ENCODE measurements at places on chromosomes 5 and 9.

DNA sequence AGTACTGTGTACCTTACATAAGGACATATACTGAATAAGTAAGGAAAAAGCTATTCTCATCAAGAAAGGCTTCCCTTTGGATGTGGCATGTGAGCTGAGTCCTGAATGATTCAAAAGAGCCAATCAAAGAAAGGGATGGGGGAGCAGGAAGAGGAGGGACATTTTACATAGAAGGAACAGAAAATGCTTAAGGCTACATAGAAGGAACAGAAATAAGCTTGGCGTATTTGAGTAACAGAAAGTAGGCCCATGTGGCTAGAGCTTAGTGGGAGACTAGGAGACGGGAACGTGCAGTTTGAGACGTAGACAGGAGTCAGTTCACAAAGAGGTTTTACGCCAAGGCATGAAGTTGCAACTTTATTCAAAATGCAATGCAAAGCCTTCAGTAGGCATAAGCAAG, 126.3 kb downstream of the CEMIP2 start:
- no peak for DNase-seq

DNA sequence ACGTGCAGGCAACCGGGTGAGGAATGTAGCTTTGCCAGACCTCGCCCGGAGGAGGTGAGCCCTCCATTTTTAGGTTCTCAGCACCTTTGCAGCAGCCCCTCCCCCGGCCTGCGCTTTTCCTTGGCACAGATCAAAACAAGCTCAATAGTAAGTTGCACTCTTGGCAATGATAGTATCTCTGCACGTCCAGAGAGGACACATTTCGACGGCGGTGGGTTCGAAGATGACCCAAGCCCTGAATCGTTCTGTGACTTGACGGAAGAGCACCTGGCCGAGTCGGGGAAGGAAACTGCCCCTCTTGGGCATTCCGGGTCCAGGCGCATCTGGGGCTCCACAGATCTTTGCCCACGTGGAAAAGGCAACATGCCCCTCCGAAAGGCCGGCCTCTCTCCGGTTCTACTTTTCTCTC, 904 bp downstream of the GDNF start:
- no peak for DNase-seq

- DNase-seq, result no peak
Observed at GRCh38 chr5:55319491-55319890, 11.7 kb downstream of the MTREX start.

DNA sequence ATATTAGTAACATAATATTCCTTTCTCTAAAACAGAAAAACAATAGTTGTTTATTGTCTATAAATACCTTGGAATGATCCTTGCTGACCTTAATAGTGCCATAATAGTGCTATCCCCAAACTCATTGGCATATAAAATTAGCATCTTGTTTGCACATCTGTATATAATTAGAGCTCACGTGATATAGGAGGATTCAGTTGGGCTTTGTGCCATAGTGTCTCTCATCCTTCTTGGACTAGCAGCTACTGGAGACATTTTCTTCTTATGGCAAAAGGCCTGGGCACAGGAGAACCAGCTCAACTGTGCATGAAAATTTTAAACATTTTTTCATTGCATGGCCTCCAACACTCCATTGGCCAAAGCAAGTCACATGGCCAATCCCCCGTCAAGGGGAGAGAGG, 342.5 kb downstream of the SPATA31D1 start:
- no peak for DNase-seq

GRCh38 chr9:36721846-36722588, 149.3 kb downstream of the MELK start:
- DNase-seq, result no peak

DNA sequence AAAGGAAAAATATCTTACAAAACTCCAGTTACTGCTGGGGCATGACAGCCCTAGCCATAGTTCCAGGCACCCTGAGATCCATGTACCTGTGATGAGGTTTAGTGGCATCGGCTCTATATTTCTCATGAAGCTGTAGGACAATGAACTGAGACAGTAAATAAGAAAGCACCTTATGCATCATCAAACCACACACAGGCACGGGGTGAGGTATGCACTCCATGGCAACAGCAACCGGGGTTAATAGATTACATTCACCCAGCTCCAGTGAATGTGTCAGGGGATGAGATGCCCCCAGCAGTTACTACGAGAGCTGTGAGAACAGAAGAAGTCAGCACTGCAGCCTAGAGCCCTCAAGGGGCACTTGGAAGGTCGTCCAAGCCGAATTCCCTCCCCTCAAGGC, 162.0 kb upstream of the S1PR3 start:
- DNase-seq, result peak; percentile 23

DNA sequence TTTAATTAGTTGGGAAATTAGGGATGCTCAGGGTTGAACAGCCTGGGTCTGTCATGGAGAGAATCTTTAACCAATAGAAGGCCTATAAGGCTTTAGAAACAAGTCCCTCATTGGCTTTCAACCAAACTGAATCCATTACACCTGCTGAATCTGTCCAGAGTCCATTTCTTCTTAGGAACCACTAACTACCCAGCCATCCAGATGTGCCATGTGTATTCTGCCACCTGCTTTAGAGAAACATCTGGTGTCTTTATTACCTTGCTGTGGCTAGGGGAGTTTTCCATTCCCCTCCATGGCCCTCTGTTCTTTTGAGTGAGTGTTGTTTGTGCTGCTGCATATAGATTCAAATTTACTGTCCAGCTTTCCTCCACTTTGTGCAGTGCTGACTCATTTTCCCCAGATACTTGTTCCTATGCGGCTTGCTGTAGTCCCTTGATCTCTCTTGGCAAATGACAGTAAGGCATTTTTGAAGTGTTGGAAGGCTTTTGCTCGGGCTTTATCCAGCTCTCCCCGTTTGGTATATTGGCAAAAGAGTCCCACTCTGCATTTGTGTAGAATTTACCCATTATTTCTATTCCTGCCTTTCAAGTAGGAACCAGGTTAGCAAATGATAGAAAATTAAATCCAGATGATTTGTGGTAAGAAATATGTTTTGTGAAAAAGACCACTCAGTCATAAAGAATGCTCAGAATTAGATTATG, 54.6 kb downstream of the NLN start:
- no peak for DNase-seq

- no peak for DNase-seq
Observed at GRCh38 chr5:15254607-15255006, 245.4 kb upstream of the FBXL7 start.

DNA sequence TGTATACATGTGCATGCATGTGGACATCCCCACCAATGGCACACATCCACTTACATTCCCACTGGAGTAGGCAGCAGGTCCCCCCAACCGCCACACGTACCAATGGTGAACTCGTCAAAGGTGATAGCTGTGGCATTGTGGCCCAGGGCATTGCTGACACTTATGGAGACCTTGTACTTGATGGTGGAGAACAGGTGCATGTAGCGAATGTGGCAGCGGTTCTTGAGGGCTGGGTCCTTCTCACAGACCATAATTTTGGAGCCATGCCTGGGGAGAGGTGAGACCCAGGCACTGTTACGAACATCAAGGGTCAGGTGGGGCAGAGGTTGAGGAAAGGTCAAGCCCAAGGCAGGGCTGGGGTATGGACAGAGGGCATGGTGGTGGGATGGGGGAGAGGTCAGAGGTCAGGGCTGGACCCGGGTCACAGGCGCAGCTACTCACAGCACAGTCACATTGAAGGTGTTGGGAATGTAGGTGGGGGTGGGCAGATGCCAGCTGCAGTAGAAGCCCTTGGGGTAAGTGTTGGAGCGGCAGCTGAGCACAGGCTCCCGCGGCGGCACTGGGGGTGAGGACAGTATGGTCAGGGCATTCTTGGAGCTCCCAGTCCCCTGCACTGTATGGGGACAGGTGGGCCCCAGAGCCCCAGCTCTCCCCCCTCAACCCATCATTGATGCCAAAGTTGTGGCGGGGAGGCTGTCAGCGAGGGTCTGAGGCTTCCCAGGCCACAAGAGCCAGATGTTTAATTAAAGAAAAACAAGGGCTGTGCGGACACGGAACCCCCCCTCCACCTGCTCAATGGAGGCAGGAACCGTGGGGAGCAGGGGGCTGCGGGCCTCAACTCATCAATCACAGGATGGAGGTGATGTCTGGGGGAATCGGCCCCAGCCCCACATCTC, 31.9 kb downstream of the CNTFR start:
- no peak for DNase-seq

DNA sequence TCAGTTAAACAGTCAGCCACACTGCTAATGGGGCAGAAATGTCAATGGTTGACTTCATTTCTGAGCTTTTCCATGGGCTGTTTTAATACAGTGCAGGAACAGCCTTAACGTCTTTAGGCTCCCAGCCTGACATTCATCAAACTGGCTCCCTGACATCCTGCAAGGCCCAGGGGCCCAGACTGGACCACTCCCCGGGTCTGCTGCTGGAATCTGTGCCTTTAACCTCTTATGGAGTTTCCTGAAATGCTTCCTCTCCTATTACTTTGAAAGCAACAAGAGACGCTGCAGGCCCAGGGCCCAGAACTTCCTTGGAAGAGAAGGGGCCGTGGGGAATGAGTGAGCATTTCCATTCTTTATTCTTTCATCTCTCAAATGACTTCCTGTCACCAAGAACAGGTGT, 216.8 kb upstream of the PANK3 start:
- DNase-seq, result no peak

- no peak for DNase-seq
Observed at GRCh38 chr9:4741365-4742089, 525 bp upstream of the AK3 start.

GRCh38 chr9:96177719-96178028, 124.3 kb downstream of the HSD17B3 start:
- no peak for DNase-seq

DNA sequence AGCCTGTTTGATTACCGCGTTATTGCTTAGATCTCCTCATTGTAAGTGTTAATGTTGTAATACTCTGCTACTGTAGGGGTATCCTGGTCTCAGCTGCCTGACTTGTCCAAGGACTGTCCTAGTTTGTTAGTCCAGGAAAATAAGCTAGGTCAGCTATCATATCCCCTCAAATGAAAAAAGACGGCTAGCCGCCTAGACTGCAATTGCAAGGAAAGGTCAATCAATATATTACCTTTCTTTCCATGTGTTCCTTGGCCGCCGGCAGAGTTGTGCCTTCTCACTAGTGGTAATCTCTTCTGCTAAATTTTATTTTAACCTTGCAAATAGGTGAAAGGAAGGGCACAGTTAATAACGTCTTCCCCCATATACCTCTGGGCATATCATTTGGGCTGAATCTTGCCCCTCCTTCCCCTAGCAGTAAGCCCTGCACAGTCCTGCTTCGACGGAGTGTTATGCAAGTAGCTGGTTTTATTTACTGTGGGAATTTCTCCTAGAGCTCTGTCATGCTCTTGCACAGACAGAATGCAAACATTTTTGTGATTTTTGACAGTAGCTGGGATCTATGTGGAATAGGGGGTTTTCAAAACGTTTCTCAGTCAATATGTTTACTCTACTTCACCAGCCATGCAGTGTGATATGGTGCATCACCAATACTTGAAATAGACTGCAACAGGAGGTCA, 288.5 kb downstream of the MAST4 start:
- DNase-seq, result no peak

- no peak for DNase-seq
Observed at GRCh38 chr9:70535546-70536323, 121.3 kb upstream of the KLF9 start.

GRCh38 chr5:148497757-148498156, 114.0 kb downstream of the FBXO38 start:
- DNase-seq, result no peak

DNA sequence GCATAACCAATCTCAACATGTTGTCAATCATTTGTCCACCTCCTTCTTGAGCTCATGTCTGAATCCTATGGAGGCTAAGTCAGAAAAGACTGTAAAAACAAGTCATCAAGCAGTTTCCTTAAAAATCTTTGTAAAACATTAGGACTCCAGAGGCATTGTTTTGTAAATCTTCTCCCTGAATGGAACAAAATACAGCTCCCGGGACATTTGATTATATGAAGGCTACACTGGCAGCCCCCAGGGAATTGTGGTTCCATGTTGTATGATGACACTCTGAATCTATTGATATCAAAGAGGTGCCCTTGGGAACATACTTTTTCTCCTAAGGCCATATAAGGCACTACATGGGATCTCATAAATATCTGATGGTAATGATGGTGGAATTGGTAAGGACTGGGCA, 83.2 kb upstream of the NUDT12 start:
- no peak for DNase-seq

GRCh38 chr5:2508514-2508913, 243.0 kb downstream of the IRX2 start:
- DNase-seq, result no peak

DNA sequence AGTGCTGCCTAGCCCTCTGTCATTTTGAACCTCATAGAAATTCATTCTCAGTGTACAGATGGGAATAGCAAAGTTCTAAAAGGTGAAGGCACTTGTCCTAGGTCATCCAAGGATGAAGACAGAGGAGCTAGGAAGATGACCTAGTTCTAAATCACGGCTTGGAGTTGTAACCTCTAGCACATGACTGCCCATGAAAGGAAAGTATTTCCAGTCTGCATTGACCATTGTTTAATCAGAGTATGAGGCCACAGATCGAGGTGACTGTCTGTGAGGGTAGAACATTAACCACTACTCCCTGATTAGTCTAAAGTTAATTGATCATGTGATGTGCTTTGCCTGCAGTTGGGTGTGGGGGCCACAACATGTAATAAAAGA, 674 bp upstream of the TNFSF15 start:
- no peak for DNase-seq

DNA sequence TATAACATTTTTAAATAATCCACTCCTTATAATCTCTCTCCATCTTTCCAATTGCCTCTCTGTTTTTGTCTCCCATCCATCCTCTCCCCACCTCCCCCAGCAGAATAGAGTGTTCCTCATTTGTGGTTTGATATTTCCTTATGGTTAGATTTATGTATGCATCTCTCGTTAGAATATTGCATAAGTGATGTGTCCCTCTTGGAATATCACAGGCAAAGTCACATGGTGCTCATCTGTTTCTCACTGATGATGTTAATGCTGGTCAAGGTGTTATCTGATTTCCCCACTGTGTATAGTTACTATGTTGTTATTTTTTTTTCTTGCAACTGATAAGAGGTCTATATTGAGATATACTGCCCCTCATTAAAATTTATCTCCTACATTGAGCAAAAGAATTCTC, 3.1 kb upstream of the LRRC70 start:
- no peak for DNase-seq

- peak; percentile 25 for DNase-seq
Observed at GRCh38 chr5:149730620-149731331, 666 bp downstream of the PPARGC1B start.

DNA sequence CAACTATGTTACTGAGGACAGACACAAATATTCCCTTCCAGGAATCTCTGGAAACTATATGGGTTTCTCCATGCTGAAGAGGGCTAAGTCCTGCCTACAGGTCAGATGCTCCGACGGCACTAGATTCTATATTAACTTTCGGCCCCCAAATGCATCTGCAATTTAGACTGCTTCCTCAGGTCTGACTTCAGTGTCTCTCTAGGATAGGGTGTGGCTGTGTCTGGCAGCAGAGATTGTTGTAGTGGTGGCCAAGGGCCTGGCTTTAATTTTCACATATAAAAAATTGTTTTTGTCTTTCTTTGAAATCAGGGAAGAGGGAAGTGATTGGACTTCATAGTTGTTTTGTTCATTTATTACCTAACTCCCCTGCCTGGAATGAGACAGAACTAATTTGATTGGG, 101.8 kb downstream of the PJA2 start:
- no peak for DNase-seq
